ENCODE measurements at places on chromosomes 3 and 15.

DNA sequence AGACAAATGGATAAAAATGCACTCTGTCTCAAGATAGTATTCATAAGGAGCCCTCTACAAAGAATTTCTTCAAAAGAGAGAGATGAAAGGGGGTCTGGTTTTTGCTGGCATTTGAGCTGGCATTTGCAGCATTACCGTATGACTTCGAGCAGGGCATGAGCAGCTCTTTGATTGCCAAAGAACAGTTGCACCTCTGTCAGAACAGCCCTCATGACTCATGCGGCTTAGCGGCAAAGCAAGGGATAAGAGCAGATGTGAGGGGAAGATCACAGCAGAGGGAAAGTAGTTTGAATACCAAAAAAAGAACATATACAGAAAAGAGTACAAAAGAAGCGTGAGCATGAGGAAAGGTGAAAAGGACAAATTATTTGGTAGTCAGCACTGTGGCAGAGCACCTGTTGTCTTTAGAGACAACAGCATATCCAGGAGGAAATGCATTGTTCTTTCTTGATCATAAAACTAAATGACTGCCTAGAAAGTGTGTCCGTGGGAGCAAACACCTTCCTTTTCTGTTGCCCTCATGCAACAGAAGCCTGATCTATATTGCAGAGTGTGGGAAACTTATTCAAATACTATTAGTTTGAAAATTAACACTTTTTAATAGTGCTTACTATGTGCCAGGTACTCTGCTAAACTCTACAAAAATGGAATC, 80.5 kb upstream of the SLC24A5 start:
- no peak for DNase-seq

GRCh38 chr3:183513046-183513706, 42.3 kb downstream of the KLHL6 start:
- DNase-seq, result peak; percentile 5

GRCh38 chr3:183161552-183162336, 790 bp downstream of the LAMP3 start:
- no peak for DNase-seq

DNA sequence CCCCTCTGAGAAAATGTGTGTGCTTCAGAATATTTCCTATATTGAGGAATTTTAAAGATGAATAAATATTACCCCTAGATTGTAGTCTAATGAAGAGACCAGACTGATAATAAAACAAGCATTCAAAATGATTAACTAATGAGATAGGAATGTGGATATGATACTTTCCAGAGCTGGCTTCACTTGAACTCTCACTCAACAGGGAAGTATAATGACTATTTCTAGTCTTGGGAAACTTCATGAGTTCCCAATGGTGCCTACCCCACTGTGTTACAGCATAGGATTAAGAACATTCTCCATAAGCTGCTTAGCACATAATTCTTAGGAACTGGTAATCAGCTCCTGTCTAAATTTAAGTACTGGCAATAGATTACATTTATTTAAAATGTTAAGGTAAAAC, 261.5 kb upstream of the ZNF385D start:
- no peak for DNase-seq

GRCh38 chr15:95709959-95710695, 620.4 kb upstream of the NR2F2 start:
- DNase-seq, result no peak

DNA sequence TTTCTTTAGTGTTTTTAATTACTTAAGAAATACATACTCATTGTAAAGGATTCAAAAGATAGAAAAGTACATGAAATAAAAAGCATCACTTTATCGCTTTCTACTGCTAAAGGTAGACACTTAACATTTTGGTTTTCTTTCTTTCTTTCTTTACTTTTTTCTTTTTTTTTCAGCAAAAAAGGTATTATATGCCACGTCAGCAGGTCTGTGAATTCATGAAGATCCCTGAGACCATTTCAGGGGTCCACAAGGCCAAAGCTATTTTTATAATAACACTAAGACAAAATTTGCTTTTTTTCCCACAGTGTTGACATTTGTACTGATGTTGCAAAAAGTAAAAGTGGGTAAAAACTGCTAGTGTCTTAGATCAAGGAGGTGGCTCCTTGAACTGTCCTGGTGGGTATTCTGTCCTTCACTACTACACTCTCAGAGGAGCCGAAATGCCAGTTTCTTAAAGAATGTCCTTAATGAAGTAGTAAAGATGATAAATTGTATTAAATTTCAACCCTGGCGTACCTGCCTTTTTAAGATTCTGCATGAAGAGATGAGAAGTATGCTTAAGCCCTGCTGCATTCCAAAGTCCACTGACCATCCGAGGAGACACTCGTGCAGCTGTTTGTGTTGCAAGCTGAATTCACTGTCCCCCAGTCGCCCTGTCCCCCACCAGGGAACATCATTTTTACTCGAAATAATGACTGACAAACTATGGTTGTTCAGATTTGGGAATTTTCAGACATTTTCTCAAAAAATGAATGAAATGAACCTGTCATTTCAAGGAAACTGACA, 106.7 kb upstream of the PIAS1 start:
- no peak for DNase-seq

DNA sequence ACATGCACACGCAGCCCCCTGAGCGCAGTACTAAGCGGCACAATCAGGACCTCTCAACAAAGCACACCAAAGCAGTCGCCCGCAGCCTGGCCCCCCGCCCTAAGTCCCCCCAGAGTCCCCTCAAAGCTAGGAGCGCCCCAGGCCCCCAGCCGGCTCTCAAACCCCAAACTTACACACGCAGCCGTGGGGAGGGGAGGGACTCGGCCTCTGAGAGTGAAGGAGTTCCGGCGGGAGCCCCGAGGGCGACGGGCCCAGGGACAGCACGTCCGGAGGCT, 5.5 kb downstream of the GATA2 start:
- no peak for DNase-seq

DNA sequence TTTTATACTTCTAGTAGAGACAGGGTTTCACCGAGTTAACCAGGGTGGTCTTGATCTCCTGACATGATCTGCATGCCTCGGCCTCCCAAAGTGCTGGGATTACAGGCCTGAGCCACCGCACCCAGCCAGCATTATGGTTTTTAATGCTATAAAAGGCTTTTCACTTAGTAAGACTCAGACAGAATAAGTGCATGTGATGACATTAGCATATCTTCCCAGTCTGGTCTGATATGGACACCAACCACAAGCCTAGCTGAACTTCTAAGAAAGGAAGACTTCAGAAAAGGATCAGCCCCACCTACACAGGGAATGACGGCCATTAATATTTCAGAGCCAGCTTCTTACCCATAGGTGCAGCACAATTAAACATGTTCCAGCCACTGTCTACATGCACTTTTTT, 27.0 kb downstream of the GRK7 start:
- no peak for DNase-seq

DNA sequence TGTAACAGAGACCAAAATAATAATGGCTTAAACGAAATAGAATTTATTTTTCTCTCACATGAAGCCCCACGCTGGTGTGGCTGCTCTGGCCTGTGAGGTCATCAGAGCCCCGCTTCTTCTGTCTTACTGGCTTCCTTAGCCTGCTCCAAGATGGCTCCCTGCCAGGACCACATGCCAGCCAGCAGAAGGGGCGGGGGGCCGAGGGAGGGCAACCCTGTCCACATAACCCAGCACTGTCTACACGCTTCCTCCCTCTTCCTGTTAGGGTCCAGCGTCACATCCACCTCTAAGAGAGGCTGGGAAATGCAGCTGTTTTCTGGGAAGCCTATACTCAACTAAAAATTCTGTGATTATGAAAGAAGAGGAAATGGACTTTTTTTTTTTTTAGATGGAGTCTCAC, 107.9 kb upstream of the DLG1 start:
- DNase-seq, result no peak

DNA sequence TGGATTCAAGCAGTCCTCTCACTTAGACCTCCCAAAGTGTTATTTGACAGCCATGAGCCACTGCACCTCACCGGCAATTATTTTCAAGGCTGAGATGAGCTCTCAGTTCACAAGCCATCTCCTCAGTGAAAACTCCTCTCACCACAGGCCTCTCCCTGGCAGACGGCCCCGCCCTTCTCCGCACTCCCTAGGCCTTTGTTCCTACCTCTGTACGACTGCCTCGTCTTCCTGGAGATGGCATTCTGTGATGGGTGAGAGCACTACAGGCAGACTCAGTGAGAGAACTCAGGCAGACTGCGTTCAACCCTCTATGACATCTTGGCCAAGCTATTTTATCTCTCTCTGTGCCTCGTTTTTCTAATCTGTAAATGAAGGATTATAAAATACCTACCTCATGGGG, 67.0 kb upstream of the TPM1 start:
- DNase-seq, result no peak

All from activated T-helper 1 cell treated with anti-CD3 and anti-CD28 coated beads, Interleukin-2, amount 50 U/mL, for 16 hours (primary cell).